ENCODE measurements at places on chromosomes 4 and X. TPM values are rescaled to one million over a fixed set of nuclear protein-coding genes. Genes with fewer than 3 reads are reported as not detected.

GRCh38 chr4:1987721-1988326 lies 20.9 kb downstream of the NELFA start:
- no peaks in the 10 kb centered on the region for H3K4me1 ChIP-seq
- peaks cover 87% of the 10 kb centered on the region for H3K36me3 ChIP-seq
- H3K27ac ChIP-seq: no peak overlapping the region
- H3K4me3 ChIP-seq: no peak overlapping the region
- DNase-seq: no peak

GRCh38 chrX:46898207-46898606 lies 14.0 kb upstream of the JADE3 start:
- no peak overlapping the region for H3K27ac ChIP-seq
- no peaks in the 10 kb centered on the region for H3K36me3 ChIP-seq
- no peak overlapping the region for H3K4me3 ChIP-seq
- H3K27me3 ChIP-seq: no peaks in the 10 kb centered on the region

- no peaks in the 10 kb centered on the region for H3K4me1 ChIP-seq
- H3K4me3 ChIP-seq: no peak overlapping the region
- H3K36me3 ChIP-seq: no peaks in the 10 kb centered on the region
- no peaks in the 10 kb centered on the region for H3K27me3 ChIP-seq
Measured at GRCh38 chr4:152554742-152555141, 18.9 kb upstream of the FBXW7 start.

DNA sequence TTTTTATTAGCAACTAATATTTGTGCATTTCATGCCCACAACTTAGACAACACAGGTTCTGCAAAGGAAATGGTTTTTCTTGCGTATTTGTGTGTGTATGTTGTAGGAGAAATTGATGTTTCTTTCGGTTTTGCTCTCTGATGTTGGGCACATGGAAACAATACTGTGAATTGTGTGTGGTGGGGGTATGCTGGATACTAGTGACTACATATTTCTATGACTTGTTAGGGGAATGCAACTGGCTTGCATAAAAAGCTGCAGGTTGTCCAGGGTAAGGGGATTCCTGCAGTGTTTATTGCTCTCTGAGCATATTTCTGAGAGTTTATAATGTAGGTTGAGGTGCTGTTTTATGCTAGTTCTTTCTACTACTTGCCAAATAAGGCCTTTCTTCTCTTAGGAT lies 11.6 kb downstream of the DLG3 start:
- peaks cover 5% of the 10 kb centered on the region for H3K4me1 ChIP-seq
- H3K36me3 ChIP-seq: peaks cover 2% of the 10 kb centered on the region
- H3K27ac ChIP-seq: peak overlapping the region; percentile 99
- DNase-seq: no peak
- H3K4me3 ChIP-seq: peak overlapping the region; percentile 80

DNA sequence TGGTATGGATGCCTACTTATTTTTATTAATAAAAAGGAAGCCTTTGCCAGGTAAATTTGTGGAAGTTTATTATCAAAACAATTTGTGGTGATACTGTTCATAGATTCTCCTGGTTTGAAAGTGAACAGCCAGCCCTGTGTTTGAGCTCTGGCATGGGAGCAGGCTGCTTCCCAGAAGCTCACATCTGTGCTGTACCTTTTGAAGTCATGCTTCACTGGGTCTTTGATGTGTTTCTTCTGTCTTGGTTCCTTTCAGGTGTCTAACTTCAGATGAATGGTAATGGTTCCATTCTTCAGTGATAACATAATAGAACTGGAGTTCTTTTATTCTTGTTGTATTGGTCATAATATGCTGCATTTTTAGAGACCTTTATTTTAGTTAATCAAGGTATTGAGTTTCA lies 85.5 kb downstream of the BMPR1B start:
- H3K27me3 ChIP-seq: no peaks in the 10 kb centered on the region
- DNase-seq: no peak

The PIGA gene
- polyA plus RNA-seq: 10.8 TPM

The MAGEA9B gene
- polyA plus RNA-seq: not detected

The SPOCK3 gene
- polyA plus RNA-seq: 22.4 TPM

The BANK1 gene
- 0.63 TPM for polyA plus RNA-seq

Data from large intestine (tissue), 12 donors.